ENCODE measurements at places on chromosomes 16 and 17.

- DNase-seq: no peak
Observed at GRCh38 chr16:68097088-68097487, 11.9 kb downstream of the NFATC3 start.

DNA sequence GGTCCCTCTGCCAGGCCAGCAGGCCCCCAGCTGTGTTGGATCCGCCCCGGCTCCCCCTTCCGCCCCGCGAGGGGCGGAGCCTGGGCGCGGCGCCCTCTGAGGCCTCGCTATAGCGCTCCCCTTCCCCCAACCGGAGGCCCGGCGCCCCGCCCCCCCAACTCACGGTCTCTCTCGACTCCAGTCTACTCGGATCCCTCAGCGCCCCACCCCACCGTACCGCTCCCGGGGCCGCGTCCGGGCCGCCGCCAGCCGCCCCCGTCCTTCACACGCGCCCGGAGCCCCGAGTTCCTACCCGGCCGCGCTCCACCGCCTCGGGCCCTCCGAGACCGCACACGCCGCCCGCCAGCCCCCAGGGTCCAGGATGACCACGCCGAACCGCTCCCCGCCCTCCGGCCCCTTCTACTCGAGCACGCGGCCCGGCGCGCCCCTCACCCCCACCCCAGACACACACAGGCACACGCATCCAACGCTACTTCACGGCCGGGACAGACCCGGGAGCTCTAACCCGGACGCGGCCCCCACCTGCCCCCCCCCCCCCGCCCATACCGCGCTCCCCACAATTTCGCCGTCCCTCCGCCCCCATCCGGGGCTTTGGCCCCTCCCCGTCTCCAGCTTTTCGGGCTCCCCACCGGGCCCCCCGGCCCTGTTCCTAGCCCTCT lies 1.4 kb downstream of the PHF23 start:
- peak; percentile 80 for DNase-seq

DNA sequence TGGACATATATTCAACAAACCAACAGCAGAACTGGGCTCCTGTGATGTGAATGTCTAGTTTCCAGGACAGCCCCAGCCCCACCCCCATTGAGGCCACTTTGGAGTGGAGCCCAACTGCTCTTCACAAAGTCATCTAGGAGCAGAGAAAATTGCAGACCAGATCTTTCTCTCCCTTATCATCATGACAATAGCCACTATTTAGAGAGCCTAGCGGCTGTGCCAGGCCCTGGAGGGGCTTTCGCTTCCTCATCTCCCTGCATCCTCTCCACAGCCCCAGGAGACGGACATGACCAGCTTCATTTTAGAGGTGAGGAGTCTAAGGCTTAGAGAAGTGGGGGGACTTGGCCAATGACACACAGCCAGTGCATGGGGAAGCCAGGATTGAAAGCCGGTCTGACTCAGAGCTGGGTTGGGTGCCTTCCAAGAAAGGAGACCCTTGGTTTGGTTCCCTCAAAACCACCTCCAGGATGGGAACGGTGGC lies 1.4 kb downstream of the PRSS8 start:
- no peak for DNase-seq

DNA sequence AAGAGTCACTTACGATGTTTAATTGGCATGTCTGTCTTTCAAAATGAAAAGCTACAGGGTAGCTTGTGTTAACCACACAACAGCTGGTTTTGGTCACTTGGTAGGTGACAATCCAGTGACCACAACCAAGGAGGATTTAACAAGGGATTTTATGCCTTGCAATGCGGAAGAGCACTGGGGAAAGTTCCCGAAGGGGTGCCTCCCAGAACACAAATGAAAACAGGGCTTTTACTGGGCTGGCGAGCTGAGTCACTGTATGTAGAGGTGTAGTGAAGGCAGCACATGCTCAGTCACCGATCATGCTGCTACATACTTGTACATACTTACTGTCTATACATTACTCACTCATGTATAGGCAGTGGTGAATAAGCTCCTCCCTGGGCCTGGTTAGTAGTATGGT lies 483.5 kb downstream of the CDH13 start:
- no peak for DNase-seq
